NCI-H748 treated with DMSO at 0.1 percent for 48 hours (cell line): ENCODE measurements at places on chromosomes 12 and 14.

GRCh38 chr14:92570674-92571262 lies 57.2 kb downstream of the RIN3 start:
- DNase-seq = no peak

GRCh38 chr14:90330203-90331196 lies 1.2 kb downstream of the NRDE2 start:
- DNase-seq = no peak

DNA sequence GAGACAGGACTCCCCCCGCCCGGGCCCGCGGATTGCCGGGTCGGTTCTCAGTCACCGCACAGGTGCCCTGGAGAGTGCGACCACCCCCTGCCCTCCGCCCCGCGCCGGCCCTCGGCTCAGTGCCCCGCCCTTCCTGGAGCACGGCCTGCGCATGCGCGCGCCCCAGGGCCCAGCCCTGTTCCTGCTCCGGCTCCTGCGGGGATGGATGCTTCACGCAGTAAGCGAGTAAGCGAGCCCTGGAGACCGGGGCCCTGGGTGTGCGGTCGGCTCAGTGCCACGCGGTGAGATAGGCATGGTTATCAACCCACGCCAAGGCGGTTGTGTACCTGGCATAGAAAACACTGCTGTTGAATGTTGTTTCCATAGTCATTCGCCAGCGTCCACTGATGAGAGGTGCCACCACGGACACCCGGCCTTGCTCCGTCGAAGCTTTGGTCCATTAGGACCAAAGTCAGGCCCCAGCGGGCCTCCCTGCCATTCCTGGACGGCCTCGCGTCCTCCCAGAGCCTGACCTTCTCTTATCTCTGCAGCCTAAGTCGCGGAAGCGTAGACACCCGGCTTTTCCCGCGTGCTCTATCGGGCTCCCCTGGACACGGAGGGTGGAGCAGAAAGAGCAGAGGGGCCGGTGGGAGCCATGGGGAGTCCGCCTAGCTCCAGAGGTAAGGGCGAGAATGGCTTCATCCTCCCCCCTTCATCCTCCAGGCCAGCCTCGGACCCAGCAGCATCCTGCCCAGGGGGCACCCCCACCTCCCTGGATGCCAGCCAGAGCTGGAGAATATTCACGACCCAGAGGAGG lies 90.6 kb downstream of the PAPOLA start:
- no peak for DNase-seq

GRCh38 chr12:105748806-105749600 lies 389.8 kb downstream of the NUAK1 start:
- no peak for DNase-seq

GRCh38 chr14:57486767-57487379 lies 6.8 kb downstream of the CCDC198 start:
- peak; percentile 20 for DNase-seq

GRCh38 chr14:33527023-33527634 lies 423.7 kb downstream of the EGLN3 start:
- DNase-seq = no peak

- no peak for DNase-seq
Observed at GRCh38 chr14:59349258-59349701, 115.9 kb downstream of the GPR135 start.

DNA sequence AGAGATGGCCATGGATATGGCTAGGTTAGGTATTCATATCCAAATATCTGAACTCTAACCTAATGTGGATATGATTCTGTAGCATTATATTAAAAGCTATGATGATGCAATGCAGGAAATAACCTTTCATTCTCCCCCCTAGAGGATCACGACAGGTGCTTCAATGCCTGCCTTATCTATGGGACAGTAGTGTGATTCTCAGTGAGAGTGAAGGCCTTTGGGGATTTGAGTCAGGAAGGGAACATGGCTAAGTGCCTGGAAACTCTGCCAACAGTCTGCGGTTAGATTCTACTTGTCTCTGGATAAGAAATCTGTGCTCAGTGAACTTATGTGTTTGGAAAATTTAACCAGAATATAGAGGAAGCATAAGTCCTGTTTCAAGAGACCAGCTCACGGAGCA lies 81.8 kb downstream of the SLC38A1 start:
- no peak for DNase-seq

GRCh38 chr12:112916270-112916669 lies 9.5 kb downstream of the OAS1 start:
- no peak for DNase-seq

DNA sequence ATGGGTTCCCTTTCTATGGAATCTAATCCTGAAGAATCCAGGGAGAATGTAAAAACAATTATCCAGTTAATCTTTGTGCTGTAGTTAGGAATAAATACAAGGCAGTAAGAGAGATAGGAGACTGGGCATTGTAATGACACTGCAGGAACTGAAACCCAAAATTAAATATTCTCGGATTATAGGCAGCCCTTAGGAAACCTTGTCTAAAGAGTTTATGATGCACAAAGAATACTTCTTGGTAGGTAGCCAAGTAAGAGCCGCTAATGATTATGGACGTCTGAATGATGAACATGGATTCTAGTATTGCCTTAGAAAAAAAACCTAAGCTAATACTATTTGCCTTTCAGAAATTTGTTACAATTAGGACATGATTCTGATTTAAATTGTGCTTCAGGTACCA lies 165.4 kb upstream of the LRIG3 start:
- DNase-seq = peak; percentile 85

GRCh38 chr12:102120886-102121285 lies 903 bp downstream of the PARPBP start:
- DNase-seq = no peak

- DNase-seq = no peak
Observed at GRCh38 chr12:107258780-107259179, 165.4 kb upstream of the CRY1 start.

GRCh38 chr14:99809360-99809759 lies 16.1 kb downstream of the EML1 start:
- DNase-seq = no peak

- no peak for DNase-seq
Observed at GRCh38 chr12:26825459-26826016, 7.5 kb downstream of the ITPR2 start.

GRCh38 chr12:95116773-95117172 lies 43.4 kb upstream of the NR2C1 start:
- DNase-seq = no peak

- DNase-seq = no peak
Observed at GRCh38 chr12:55132816-55133215, 6.6 kb downstream of the OR9K2 start.

- DNase-seq = no peak
Observed at GRCh38 chr14:33899723-33900341, 51.0 kb downstream of the EGLN3 start.

DNA sequence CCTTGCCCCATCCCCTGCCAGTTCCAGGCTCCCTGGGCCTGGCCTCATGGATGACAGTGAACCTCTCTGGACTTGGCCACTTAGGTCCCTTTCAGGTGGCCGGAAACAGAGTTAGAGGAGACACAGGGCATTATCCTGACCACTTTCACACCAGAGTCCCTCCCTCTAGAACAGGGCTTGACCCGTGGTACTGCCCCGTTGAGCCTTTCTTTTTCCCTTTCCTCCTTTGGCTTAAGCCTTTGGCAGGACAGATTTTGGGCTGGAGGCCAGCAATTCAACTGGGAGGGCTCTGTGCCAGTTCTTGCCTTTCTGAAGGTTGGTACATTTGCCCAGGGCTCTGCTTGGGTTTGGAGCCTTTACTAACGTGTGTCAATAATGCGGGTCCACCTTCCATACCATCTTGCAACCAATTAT lies 22.8 kb downstream of the TPCN1 start:
- DNase-seq = no peak

GRCh38 chr12:60123557-60123956 lies 527.7 kb downstream of the SLC16A7 start:
- no peak for DNase-seq

- no peak for DNase-seq
Observed at GRCh38 chr14:104147346-104148125, 9.1 kb downstream of the KIF26A start.

DNA sequence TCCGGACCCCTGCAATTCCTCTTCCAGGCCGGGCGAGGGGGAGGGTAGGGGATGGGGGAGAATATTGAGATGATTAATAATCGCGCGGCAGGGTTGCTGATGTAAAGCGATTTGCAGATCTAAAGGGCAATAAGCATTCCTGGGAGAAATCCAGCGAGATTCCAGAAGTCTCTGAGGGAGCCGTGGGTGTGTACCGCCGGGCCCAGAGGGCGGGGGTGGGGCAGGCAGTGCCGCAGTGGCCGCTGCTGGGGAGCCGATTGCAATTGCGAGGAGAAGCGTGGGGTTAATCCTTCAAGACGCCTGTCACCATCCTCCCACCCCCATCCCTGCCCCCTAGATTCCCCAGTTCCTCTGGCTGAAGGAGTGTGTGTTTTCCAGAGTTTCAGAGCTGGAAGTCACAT lies 16.4 kb downstream of the FOS start:
- no peak for DNase-seq

GRCh38 chr14:98999901-99000300 lies 272.1 kb downstream of the BCL11B start:
- DNase-seq = no peak

- DNase-seq = no peak
Observed at GRCh38 chr14:99174081-99174769, 97.8 kb downstream of the BCL11B start.

DNA sequence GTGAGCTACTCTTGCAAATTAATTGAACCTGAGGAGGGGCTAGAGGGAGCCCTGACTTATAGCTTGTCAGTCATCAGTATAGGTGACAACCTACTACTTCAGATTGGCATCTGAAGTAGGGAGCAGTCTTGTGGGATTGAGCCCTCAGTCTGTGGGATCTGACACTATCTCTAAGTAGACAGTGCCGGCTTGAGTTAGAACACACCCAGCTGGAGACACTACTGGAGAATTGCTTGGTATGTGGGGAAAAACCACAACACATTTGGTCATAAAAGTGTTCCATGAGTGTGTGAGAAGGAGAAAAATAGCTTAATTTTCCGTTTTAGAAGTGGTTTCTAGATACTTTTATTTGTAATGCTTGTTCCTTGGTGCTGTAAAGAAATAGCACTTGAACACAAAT lies 30.5 kb upstream of the DDHD1 start:
- no peak for DNase-seq

GRCh38 chr12:12488823-12489550 lies 73.7 kb downstream of the DUSP16 start:
- DNase-seq = no peak

DNA sequence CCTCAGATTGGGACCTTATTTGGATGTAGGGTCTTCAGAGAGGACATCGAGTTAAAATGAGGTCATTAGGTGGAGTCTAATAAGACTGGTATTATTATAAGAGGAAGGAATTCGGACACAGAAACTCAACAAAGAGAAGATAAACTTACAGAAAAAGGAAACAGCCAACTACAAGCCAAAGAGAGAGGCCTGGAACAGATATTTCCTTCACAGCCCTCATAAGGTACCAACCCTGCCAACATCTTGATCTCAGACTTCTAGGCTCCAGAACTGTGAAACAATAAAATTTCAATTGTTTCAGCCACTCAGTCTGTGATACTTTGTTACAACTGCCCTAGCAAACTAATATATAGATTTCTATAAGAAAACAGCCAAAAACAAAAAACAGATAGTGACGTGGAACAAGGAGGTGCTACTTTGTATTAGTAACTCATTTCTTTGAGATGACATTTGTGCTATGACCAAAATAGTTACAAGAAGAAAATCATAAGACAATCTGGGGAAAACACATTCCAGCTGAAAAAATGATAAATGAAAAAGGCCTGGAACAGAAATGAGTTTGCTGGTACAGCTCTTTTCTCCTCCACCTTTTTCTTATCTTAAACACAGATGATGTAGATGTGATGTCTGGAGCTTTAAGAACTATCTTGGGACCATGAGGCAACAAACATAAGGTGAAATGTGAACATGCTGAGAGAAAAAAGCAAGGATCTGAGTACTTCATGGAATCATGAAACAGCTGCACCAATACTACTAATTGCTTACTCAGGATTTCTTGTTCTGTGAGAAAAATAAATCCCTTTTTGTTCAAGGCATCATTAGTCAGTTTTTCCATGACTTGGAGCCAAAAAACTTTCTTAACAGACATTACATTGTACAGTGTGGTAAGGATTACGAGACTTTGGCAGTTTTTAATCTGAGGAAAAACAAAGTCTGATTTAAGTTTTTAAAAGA lies 243.2 kb downstream of the ANO6 start:
- DNase-seq = no peak

GRCh38 chr12:5317556-5317955 lies 114.4 kb upstream of the NTF3 start:
- DNase-seq = no peak

GRCh38 chr12:51589060-51589459 lies 2.0 kb upstream of the SCN8A start:
- DNase-seq = no peak

GRCh38 chr12:108699955-108700563 lies 31.3 kb downstream of the CORO1C start:
- DNase-seq = no peak

DNA sequence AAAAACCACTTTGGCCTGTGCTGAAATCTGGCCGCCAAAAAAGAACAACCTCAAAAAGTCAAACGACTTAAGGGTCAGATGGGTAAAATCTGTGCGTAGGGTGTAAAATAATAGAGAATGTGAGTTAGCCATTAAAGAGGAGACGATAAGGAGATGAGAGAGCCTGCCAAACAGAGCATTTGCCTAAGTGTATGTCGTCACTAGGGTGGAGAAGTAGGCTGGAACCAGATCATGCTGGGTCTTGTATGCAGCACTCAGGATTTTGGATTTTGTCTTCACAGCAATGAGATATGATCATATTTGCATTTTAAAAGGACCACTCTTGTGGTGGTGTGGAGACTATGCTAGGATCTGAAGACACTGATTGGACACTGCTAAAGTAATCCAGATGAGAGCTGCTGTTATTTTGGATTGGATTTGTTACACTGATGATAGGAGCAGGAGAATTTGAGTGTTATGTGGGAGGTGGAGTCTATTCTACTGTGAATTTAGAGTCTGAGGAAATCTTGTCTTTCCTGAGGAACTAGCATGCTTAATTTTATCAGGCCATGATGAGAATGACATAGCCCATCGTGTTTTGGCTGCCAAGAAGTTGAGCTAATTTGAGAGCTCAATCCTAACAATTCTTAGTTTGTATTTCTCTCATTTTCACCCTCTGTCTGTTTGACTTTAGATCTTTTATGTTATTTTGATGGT lies 24.8 kb upstream of the DBX2 start:
- DNase-seq = no peak

DNA sequence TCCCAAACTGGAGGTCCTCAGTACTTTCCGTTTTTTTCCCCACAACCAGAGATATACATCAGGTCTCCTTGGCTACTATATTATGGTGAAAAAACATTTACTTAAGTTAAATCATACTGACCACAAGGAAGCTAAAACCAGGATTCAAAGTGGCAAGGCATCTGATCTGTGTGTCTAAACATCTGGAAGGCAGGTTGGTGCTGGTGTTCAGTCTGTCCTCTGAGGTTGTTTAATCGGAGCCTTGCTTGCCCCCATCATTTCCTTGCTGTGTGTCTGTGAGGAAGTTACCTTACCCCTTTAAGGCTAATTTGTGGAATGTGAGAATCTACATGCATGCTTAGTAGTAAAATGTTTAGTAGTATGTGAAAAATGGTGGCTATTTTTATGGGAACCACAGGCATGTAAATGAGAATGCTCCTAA lies 75.6 kb downstream of the GALNT4 start:
- DNase-seq = no peak
